ENCODE measurements at places on chromosomes 2 and 18. TPM values are rescaled to one million over a fixed set of nuclear protein-coding genes. Genes with fewer than 3 reads are reported as not detected.

The UPP2 gene
- total RNA-seq = not detected

GRCh38 chr2:241984658-241985057, 115.1 kb downstream of the RTP5 start:
- H3K4me1 ChIP-seq = peaks cover 19% of the 10 kb centered on the region
- peak overlapping the region; percentile 68 for H3K27ac ChIP-seq
- no peak overlapping the region for H3K4me3 ChIP-seq
- H3K36me3 ChIP-seq = no peaks in the 10 kb centered on the region
- no peaks in the 10 kb centered on the region for H3K27me3 ChIP-seq
- DNase-seq = no peak

DNA sequence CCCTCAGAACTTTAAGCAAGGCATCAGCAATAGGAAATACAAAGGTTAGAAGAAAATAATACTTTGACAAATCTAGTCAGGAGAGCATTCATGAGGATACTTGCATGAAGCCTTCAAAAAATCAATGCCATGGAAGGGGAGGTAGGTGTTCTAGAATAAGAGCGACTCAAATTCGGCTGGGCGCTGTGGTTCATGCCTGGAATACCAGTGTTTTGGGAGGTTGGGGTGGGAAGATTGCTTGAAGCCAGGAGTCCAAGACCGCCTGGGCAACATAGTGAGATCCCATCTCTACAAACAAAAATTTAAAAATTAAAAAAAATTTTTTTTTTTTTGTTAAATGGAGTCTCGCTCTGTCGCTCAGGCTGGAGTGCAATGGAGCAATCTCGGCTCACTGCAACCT, 21.8 kb downstream of the GBX2 start:
- peaks cover 5% of the 10 kb centered on the region for H3K27me3 ChIP-seq
- no peak for DNase-seq
- H3K27ac ChIP-seq = no peak overlapping the region
- H3K4me1 ChIP-seq = no peaks in the 10 kb centered on the region
- H3K4me3 ChIP-seq = no peak overlapping the region

- H3K4me1 ChIP-seq = no peaks in the 10 kb centered on the region
- DNase-seq = no peak
- peaks cover 4% of the 10 kb centered on the region for H3K27me3 ChIP-seq
- H3K27ac ChIP-seq = no peak overlapping the region
- H3K36me3 ChIP-seq = no peaks in the 10 kb centered on the region
Measured at GRCh38 chr2:102181376-102181775, 5.4 kb upstream of the IL1RL2 start.

GRCh38 chr2:30306522-30306921, 75.2 kb downstream of the LBH start:
- H3K4me1 ChIP-seq = peaks cover 15% of the 10 kb centered on the region
- H3K4me3 ChIP-seq = no peak overlapping the region
- H3K27me3 ChIP-seq = no peaks in the 10 kb centered on the region
- no peak overlapping the region for H3K27ac ChIP-seq
- no peak for DNase-seq

The UGT1A9 gene
- total RNA-seq = not detected

DNA sequence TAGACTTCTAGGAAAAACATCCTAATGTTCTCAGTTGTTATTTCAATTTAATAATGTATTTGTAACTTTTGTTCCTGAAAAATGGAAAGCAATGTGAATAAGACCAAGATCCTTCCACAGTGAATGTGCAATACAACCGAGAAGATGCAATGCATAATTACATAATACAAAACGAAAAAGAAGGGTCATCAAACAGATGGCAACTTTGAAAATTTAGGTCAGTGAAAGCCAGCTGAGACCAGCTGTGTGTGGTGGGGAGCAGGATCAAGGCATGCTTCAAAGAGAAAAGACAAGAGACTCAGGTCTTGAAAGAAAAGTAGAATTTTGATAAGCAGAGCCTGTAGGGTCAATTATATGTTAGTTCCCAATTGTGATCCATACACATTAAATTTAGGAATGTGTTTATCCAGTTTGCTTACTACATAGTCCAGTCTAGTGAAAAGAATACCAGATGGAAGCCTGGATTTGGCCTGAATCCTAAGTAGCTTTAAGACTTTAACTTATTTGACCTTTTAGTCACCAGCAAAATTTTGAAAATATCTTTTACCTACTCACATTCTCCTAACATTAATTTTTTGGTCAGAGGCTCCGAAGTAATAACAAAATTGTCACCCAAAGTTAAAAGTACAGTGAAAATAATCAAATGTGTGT, 93.7 kb downstream of the COBLL1 start:
- no peaks in the 10 kb centered on the region for H3K36me3 ChIP-seq
- H3K4me3 ChIP-seq = no peak overlapping the region
- H3K27me3 ChIP-seq = no peaks in the 10 kb centered on the region
- DNase-seq = no peak
- no peak overlapping the region for H3K27ac ChIP-seq

DNA sequence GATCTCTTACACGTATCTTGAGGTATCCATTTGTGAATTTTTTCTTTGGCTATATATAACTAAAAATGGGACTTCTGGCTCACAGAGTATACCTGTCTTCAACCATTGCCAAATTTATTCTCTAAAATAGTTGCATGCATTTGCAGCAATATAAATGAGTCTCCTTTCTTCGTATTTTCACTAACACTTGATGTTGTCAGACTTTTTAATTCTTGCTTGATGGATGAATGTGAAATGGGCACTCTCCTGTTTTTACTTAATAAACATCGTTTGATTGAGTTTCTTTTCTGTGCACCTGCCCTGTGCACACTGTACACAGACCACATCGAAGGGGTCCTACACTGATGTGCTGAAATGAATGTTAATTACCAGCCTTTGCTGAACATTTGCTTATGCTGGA, 121.8 kb downstream of the DDX1 start:
- H3K4me1 ChIP-seq = no peaks in the 10 kb centered on the region
- H3K36me3 ChIP-seq = no peaks in the 10 kb centered on the region
- no peak for DNase-seq
- no peaks in the 10 kb centered on the region for H3K27me3 ChIP-seq

DNA sequence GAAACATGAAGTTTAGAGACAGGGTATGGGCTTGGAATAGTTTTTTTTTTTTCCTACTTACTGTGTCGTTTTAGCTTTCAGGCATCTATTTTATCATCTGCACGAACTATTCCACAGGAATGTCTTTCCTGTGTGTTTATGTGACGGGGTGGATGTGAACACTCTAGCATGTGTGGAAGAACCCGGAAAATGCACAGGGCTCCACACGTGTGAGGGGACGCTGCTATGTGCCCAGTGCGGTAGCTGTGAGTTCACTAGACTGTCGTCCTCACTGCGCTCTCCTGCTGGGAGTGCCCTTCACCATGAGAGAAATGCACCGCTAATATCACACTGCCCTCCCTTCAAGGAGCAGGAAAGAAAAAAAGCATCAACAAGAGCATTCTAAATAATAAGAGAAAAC, 250.8 kb upstream of the PXDN start:
- no peaks in the 10 kb centered on the region for H3K27me3 ChIP-seq
- no peak overlapping the region for H3K27ac ChIP-seq
- DNase-seq = no peak
- H3K36me3 ChIP-seq = no peaks in the 10 kb centered on the region
- peaks cover 63% of the 10 kb centered on the region for H3K4me1 ChIP-seq

The CYS1 gene
- total RNA-seq = not detected

GRCh38 chr2:48532824-48533223, 2.9 kb downstream of the STON1 start:
- no peak overlapping the region for H3K27ac ChIP-seq
- H3K4me1 ChIP-seq = peaks cover 14% of the 10 kb centered on the region
- no peaks in the 10 kb centered on the region for H3K36me3 ChIP-seq

- no peaks in the 10 kb centered on the region for H3K36me3 ChIP-seq
- DNase-seq = no peak
- H3K4me3 ChIP-seq = no peak overlapping the region
- H3K27me3 ChIP-seq = peaks cover 4% of the 10 kb centered on the region
- peaks cover 33% of the 10 kb centered on the region for H3K4me1 ChIP-seq
Measured at GRCh38 chr18:48452861-48453323, 43.7 kb upstream of the ZBTB7C start.

The KCNJ3 gene
- not detected for total RNA-seq

DNA sequence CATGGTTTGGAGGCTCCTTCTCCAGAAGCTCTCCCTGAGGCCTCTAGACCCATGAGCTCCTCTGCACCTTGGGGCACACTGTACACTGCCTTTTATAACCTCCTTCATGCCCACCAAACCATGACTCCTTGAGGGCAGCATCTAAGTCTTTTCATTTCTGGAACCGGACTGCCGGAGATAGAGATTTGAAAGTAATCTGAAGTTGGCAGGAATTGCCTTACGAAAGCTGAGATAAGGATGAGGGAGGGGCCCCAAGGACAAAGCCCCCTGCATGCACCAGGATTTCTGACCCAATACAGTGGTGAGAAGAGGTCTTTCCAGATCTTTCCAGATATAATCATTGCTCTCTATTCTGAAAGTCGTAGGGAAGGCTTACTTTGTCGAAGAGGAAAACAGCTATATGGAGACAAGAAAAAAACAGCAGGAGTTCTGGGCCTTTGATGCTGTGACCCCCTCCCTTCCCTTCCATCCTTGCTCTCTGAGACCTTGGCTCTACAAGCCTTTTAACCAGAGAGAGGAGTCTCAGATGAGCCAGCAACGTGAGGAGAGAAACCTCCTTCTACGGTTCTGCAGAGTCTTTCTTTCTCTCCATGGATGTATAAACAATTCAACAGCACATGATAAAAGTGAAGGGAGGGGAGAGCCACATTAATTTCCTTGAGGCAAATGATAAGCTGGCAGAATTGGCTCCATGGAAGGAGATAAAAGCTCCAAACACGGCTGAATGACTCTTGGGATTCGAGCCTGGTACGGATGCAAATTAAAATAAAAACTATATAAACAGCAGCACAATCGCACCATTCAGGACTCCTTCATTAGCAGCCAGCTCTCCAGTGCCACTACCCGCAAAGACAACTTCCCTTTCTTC, 88.0 kb upstream of the RTN4 start:
- no peak for DNase-seq
- H3K36me3 ChIP-seq = no peaks in the 10 kb centered on the region
- no peaks in the 10 kb centered on the region for H3K27me3 ChIP-seq
- H3K4me3 ChIP-seq = no peak overlapping the region

The UGGT1 gene
- 48.2 TPM for total RNA-seq

The MREG gene
- 6.8 TPM for total RNA-seq

- no peaks in the 10 kb centered on the region for H3K36me3 ChIP-seq
- no peak overlapping the region for H3K27ac ChIP-seq
- peaks cover 5% of the 10 kb centered on the region for H3K4me1 ChIP-seq
Measured at GRCh38 chr2:223046470-223047040, 5.4 kb upstream of the KCNE4 start.

The REG1B gene
- not detected for total RNA-seq

DNA sequence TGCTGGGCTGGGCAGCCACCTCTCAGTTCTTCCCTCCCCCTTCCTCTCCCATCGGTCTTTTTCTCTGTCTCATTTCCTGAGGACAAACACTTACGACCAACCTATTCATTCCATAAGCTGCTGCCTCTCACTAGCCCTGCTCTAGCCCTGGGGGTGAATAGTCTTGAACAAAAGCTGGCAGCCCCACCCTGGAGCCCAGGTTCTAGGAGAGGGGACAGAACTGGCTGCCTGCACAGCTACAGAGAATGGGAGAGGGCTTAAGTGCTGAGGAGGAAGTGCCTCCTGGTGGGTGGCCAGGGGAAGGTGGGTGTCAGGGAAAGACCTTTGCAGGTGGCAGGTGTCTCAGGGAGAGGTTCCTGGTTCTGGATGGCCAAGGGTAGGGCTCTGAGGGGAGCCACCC, 22.8 kb downstream of the ANO7 start:
- H3K4me1 ChIP-seq = no peaks in the 10 kb centered on the region
- no peak overlapping the region for H3K27ac ChIP-seq
- no peak overlapping the region for H3K4me3 ChIP-seq
- no peak for DNase-seq
- H3K27me3 ChIP-seq = no peaks in the 10 kb centered on the region
- no peaks in the 10 kb centered on the region for H3K36me3 ChIP-seq

- no peaks in the 10 kb centered on the region for H3K4me1 ChIP-seq
- H3K4me3 ChIP-seq = no peak overlapping the region
- H3K27me3 ChIP-seq = no peaks in the 10 kb centered on the region
- H3K36me3 ChIP-seq = no peaks in the 10 kb centered on the region
- no peak overlapping the region for H3K27ac ChIP-seq
Measured at GRCh38 chr2:41707790-41708451, 339.9 kb upstream of the PKDCC start.

- DNase-seq = no peak
- H3K27me3 ChIP-seq = no peaks in the 10 kb centered on the region
- no peaks in the 10 kb centered on the region for H3K36me3 ChIP-seq
- peak overlapping the region; percentile 85 for H3K4me3 ChIP-seq
- peak overlapping the region; percentile 92 for H3K27ac ChIP-seq
- peaks cover 9% of the 10 kb centered on the region for H3K4me1 ChIP-seq
Measured at GRCh38 chr2:70247364-70248180, 856 bp downstream of the TIA1 start.

GRCh38 chr18:78246588-78246987, 733.0 kb upstream of the SALL3 start:
- no peak overlapping the region for H3K4me3 ChIP-seq
- H3K27me3 ChIP-seq = no peaks in the 10 kb centered on the region
- no peaks in the 10 kb centered on the region for H3K36me3 ChIP-seq
- H3K4me1 ChIP-seq = no peaks in the 10 kb centered on the region
- no peak for DNase-seq
- no peak overlapping the region for H3K27ac ChIP-seq

DNA sequence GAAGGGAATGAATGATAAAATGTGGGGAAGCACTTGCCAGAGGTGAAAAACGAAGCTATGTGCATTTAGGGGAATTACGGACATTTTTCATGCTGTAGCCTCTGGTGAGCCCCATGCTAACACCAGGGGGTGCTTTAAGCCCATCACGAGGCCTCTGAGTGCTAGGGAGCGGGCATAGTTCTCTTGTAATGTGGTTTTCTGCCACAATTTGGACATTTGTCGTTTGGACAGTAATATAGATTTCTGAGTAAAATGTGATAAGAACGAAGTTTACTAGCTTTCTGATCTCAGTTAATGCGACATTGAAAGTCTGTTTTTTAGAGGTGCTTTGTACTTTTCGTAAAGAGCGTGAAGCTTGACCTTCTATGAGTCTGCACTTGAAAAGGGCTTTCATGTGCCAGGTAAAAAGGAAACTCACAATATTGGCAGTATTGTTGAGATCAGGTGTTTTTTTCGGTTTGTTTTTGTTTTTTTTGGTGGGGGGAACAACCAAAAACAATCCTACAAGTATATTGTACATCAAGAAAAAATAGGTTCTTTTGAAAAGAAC, 50.6 kb downstream of the TRAF3IP1 start:
- H3K27ac ChIP-seq = no peak overlapping the region
- peaks cover 4% of the 10 kb centered on the region for H3K4me1 ChIP-seq
- peak; percentile 63 for DNase-seq
- no peaks in the 10 kb centered on the region for H3K27me3 ChIP-seq
- no peaks in the 10 kb centered on the region for H3K36me3 ChIP-seq
- no peak overlapping the region for H3K4me3 ChIP-seq

Data from natural killer cell (primary cell).